ENCODE measurements at places on chromosomes 3 and 15. TPM values are rescaled to one million over a fixed set of nuclear protein-coding genes. Genes with fewer than 3 reads are reported as not detected.

DNA sequence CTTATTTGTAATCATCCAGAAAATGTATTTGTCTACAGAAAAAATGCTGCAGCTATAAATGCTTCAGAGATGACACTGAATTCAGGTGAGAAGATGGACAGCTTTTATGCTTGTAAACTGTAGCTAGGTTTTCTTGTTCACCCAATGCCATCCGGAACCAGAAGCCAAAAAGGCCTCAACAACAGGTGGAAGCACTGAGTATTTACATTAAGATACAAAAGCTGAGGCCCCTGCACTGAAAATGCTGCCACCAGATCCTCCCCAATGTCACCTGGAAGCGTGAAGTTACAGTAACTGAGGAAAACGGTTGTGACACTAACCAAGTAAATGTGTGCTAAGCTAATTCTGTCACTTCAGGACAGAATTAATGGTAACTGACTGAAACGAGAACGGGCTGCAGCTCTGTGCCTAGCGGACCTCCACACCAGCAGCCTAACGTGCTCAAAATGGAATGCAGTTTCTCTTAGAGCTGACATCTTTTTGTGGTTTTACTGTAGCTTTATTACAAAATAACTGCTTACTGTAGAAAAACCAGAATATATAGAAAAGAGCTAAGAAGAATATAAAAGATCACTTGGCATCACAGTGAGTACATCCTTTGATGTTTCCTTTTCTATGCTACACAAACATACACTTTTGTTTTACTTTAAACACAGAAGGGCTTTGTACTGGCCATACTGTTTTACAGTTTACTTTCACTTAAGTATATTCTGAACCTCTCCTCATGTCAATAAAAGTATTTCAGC, 7.6 kb downstream of the CHSY1 start:
- peaks cover 94% of the 10 kb centered on the region for H3K4me1 ChIP-seq
- H3K27ac ChIP-seq, result peak overlapping the region; percentile 81

DNAH12 gene
- 0.26 TPM for total RNA-seq

DNA sequence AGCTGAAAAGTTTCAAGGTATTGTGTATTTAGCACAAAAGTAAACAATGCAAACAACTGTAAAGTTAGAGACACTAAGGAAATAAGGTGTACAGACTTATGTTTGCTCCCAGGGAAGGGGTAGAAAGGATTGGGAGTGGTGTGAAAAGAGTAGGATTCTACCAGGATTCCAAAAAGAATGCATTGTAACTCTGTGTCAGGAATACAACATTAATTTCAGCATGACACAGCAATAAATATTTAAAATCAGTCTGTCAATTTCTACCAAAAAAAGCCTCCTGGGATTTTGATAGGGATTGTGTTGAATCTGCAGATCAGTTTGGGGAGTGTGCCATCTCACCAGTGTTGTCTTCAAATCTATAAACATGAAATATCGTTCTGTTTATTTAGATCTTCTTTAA, 73.4 kb downstream of the LRRC28 start:
- H3K4me1 ChIP-seq, result peaks cover 12% of the 10 kb centered on the region
- no peaks in the 10 kb centered on the region for H3K36me3 ChIP-seq
- no peak overlapping the region for H3K27ac ChIP-seq

RPL39L gene
- 35.9 TPM for total RNA-seq

DNA sequence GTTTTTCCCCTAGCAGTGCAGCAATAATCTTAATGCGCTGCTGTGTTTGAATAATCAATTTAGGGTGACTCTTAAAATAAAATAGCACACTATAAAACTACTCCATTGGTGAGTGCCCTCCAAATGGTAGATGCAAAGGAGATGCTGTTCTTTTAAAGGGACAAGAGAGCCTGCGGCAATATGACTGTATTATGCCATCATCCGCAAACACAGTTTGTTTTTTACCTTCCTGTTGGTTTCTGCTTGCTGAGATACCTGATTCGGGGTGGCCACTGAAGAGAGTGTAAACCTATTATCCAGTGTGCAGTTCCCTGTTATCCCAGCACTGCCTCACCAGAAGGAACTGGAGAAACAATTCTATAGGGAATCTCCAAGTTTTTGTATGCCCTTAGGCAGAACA, 523.1 kb upstream of the TGFBR2 start:
- H3K4me3 ChIP-seq, result no peak overlapping the region
- H3K27me3 ChIP-seq, result peaks cover 5% of the 10 kb centered on the region
- H3K27ac ChIP-seq, result no peak overlapping the region
- no peaks in the 10 kb centered on the region for H3K36me3 ChIP-seq
- no peak for DNase-seq

GRCh38 chr3:127458696-127459604, 131.6 kb downstream of the TPRA1 start:
- no peak overlapping the region for H3K4me3 ChIP-seq
- peaks cover 9% of the 10 kb centered on the region for H3K4me1 ChIP-seq
- DNase-seq, result peak; percentile 29
- H3K27ac ChIP-seq, result no peak overlapping the region

GOLGA6L4 gene
- total RNA-seq, result 0.99 TPM

ADAMTSL3 gene
- total RNA-seq, result 0.12 TPM

- peak overlapping the region; percentile 26 for H3K27ac ChIP-seq
- no peaks in the 10 kb centered on the region for H3K27me3 ChIP-seq
- no peak for DNase-seq
- no peaks in the 10 kb centered on the region for H3K36me3 ChIP-seq
These were observed 8.5 kb downstream of the LIPC start for GRCh38 chr15:58440158-58440910.

DNA sequence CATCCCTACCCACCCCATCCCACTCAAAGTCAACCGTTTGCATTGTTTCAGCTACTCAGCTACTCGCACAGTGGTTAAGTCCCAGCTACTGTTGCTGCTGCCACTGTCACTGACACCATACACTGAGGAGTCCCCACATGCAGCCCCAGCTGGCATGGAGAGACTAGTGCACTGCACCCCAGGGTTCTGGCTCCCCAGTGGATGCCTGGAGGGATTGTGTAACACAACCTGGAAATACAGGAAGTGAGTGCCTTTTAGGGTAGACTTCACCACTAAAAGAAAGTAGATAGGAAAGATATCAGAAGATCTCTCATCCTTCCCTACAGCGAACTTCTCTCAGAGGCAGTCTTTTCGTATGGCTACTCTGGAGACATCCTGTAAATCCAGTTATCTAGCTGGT, 169.2 kb upstream of the STRIT1 start:
- no peak for DNase-seq
- H3K36me3 ChIP-seq, result no peaks in the 10 kb centered on the region
- H3K4me3 ChIP-seq, result no peak overlapping the region
- no peaks in the 10 kb centered on the region for H3K4me1 ChIP-seq
- no peaks in the 10 kb centered on the region for H3K27me3 ChIP-seq

GRCh38 chr15:65355173-65355987, 22.4 kb downstream of the IGDCC3 start:
- peak overlapping the region; percentile 73 for H3K4me3 ChIP-seq
- H3K27ac ChIP-seq, result no peak overlapping the region
- peaks cover 5% of the 10 kb centered on the region for H3K36me3 ChIP-seq
- no peak for DNase-seq

CSPG4 gene
- total RNA-seq, result not detected

ALPK3 gene
- total RNA-seq, result 0.46 TPM

- no peak for DNase-seq
- H3K4me1 ChIP-seq, result no peaks in the 10 kb centered on the region
- peaks cover 37% of the 10 kb centered on the region for H3K27me3 ChIP-seq
- H3K27ac ChIP-seq, result no peak overlapping the region
- no peaks in the 10 kb centered on the region for H3K36me3 ChIP-seq
These were observed 10.0 kb upstream of the P3H2 start for GRCh38 chr3:190130696-190131095.

TMCO5A gene
- total RNA-seq, result not detected

DNA sequence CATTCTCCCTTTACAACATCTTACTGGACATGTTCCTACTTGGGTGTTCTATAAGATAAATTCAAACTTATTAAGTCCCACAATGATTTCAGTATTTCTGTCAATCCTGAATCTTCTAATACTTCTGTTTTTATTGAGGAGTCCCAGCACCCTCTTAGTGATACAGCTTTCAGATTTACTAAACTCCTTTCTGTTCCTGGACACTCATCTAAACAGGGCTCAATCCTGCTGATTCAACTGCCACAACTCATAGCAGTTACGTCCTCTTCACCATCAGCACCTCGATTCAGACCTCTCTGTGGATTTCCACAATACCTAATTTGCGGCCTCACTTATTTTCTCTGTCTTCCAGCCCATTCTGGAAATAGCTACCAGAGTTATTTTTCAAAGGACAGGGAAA, 101.6 kb downstream of the KCNMB2 start:
- no peak for DNase-seq
- H3K4me1 ChIP-seq, result no peaks in the 10 kb centered on the region
- H3K27me3 ChIP-seq, result peaks cover 7% of the 10 kb centered on the region
- H3K27ac ChIP-seq, result no peak overlapping the region
- H3K4me3 ChIP-seq, result no peak overlapping the region

- H3K36me3 ChIP-seq, result peaks cover 25% of the 10 kb centered on the region
- H3K27ac ChIP-seq, result peak overlapping the region; percentile 80
- no peaks in the 10 kb centered on the region for H3K27me3 ChIP-seq
- H3K4me1 ChIP-seq, result peaks cover 49% of the 10 kb centered on the region
These were observed 1.7 kb downstream of the IP6K2 start for GRCh38 chr3:48715174-48715800.

ZBTB47 gene
- 0.55 TPM for total RNA-seq

DNA sequence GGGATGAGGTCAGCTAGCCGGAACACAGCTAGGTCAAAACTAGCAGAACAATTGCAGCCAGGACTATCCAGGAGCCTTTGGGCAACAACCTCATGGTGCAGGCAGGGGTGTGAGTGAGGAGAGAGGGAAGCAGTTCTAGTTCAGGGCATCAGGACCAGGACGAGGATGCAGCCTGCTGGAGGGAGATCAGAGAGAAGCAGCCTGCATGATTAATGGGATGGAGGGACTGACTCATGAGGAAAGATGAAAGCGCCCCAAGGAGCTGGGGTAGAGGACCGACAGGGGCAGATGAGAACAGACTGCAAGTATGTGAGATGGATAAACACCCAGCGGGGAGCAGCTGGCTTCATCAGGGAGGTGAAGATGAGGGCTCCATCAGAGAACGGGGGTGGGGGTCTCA, 37.9 kb upstream of the LRTM1 start:
- no peaks in the 10 kb centered on the region for H3K4me1 ChIP-seq
- H3K27me3 ChIP-seq, result no peaks in the 10 kb centered on the region
- no peak overlapping the region for H3K27ac ChIP-seq
- peaks cover 1% of the 10 kb centered on the region for H3K36me3 ChIP-seq

- H3K4me1 ChIP-seq, result no peaks in the 10 kb centered on the region
- H3K4me3 ChIP-seq, result no peak overlapping the region
- no peak overlapping the region for H3K27ac ChIP-seq
- no peaks in the 10 kb centered on the region for H3K27me3 ChIP-seq
These were observed 103.1 kb upstream of the PTX3 start for GRCh38 chr3:157333551-157333991.

- peaks cover 8% of the 10 kb centered on the region for H3K36me3 ChIP-seq
- peaks cover 71% of the 10 kb centered on the region for H3K4me1 ChIP-seq
- no peaks in the 10 kb centered on the region for H3K27me3 ChIP-seq
- no peak for DNase-seq
- peak overlapping the region; percentile 80 for H3K27ac ChIP-seq
- H3K4me3 ChIP-seq, result peak overlapping the region; percentile 84
These were observed 41.6 kb upstream of the TASOR start for GRCh38 chr3:56724676-56725075.

DNA sequence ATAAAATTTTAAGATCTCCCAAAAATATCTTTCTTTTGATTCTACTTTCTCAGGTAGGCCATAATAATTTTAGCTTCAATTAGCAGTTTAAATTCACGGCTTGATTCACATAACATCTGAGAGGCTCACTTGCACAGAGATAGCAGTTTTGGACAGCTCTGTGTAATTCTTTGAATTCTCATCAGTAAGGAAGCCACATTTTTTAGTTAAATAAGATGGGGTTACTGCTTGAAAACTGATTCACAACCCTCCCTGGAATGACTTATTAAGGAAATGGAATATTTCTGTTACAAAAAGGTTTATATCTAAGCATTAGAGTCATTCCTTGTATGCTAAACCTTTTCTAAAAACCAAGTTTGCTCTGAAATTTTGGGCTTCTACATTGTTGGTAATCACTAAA, 212.7 kb downstream of the ALCAM start:
- DNase-seq, result no peak
- no peak overlapping the region for H3K27ac ChIP-seq
- H3K36me3 ChIP-seq, result no peaks in the 10 kb centered on the region

- no peak overlapping the region for H3K4me3 ChIP-seq
- peaks cover 10% of the 10 kb centered on the region for H3K4me1 ChIP-seq
- H3K27ac ChIP-seq, result no peak overlapping the region
These were observed 112.7 kb downstream of the APBA2 start for GRCh38 chr15:28998511-28998910.

DNA sequence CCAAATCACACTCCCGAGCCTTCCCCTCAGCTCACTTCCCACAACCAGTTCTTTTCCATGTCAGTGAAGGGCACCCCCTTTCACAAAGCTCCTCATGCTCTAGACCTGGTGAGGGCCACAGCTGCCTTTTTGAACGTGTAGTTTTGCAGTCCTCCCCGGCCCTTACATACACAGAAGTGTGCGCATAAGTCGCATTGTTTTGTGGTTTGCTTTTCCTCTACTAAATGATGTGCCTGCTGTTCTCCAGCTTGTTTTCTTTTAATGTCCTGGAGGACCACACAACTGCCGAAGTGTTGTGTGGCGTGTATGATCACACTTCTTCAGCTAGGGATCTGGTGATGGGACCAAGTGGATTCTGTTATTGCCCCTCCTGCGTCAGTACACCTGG, 7.6 kb downstream of the C15orf39 start:
- DNase-seq, result no peak
- no peaks in the 10 kb centered on the region for H3K27me3 ChIP-seq
- H3K4me1 ChIP-seq, result peaks cover 24% of the 10 kb centered on the region
- no peak overlapping the region for H3K4me3 ChIP-seq
- H3K27ac ChIP-seq, result peak overlapping the region; percentile 31
- H3K36me3 ChIP-seq, result peaks cover 3% of the 10 kb centered on the region

ESYT3 gene
- total RNA-seq, result 0.22 TPM

- H3K27ac ChIP-seq, result peak overlapping the region; percentile 84
- H3K36me3 ChIP-seq, result no peaks in the 10 kb centered on the region
- no peak for DNase-seq
- H3K27me3 ChIP-seq, result no peaks in the 10 kb centered on the region
- H3K4me3 ChIP-seq, result peak overlapping the region; percentile 29
These were observed 5.3 kb downstream of the PLSCR2 start for GRCh38 chr3:146464005-146464595.

B3GALNT1 gene
- total RNA-seq, result 1.9 TPM

DNA sequence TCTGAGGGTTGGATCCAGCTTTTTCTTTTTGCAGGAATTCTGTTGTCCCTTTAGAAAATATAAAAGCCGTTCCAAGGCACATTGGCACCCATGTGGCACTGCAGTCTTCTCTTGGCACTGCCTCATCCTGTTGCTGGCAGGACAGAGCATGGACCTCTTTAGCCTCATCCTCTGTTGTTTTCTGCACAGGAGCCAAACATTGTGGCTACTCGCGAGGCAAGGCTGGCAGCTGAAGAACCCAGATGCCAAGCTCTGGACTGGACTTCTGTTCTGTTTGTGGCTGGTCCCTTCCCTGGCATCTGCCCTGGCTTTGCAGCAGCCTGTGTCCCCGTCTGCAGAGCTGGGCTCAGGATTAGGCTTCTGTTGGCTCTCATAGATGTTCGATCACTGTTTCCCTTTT, 224.7 kb upstream of the TBC1D5 start:
- no peak overlapping the region for H3K27ac ChIP-seq
- no peaks in the 10 kb centered on the region for H3K36me3 ChIP-seq
- DNase-seq, result no peak
- no peaks in the 10 kb centered on the region for H3K27me3 ChIP-seq
- H3K4me1 ChIP-seq, result peaks cover 7% of the 10 kb centered on the region
- no peak overlapping the region for H3K4me3 ChIP-seq

DLL4 gene
- total RNA-seq, result 0.19 TPM

- H3K27me3 ChIP-seq, result no peaks in the 10 kb centered on the region
- H3K27ac ChIP-seq, result no peak overlapping the region
- H3K4me3 ChIP-seq, result no peak overlapping the region
- H3K4me1 ChIP-seq, result peaks cover 47% of the 10 kb centered on the region
These were observed 147.5 kb upstream of the MBNL1 start for GRCh38 chr3:152121270-152121636.

All from activated T-cell treated with anti-CD3 and anti-CD28 coated beads, Interleukin-2, amount 50 U/mL, for 72 hours (primary cell).